IgD-negative memory B cell (primary cell): ENCODE measurements at places on chromosomes 4 and X. TPM values are rescaled to one million over a fixed set of nuclear protein-coding genes. Genes with fewer than 3 reads are reported as not detected.

ETNPPL gene
- not detected for polyA plus RNA-seq

MAGEA9B gene
- 0.46 TPM for polyA plus RNA-seq

PGAM4 gene
- polyA plus RNA-seq, result not detected

VGLL1 gene
- polyA plus RNA-seq, result not detected

GLRA2 gene
- not detected for polyA plus RNA-seq

FAM47A gene
- polyA plus RNA-seq, result not detected

PHEX gene
- polyA plus RNA-seq, result 0.11 TPM

EXOC1 gene
- polyA plus RNA-seq, result 13.2 TPM

NOX1 gene
- not detected for polyA plus RNA-seq

TEX11 gene
- polyA plus RNA-seq, result not detected

ESX1 gene
- not detected for polyA plus RNA-seq

ZBTB49 gene
- 7.8 TPM for polyA plus RNA-seq

PDCL2 gene
- polyA plus RNA-seq, result not detected

CLDN34 gene
- polyA plus RNA-seq, result not detected

MAGEA9 gene
- not detected for polyA plus RNA-seq

VSIG4 gene
- polyA plus RNA-seq, result not detected

CACNA1F gene
- polyA plus RNA-seq, result not detected

ZDHHC15 gene
- not detected for polyA plus RNA-seq

POF1B gene
- polyA plus RNA-seq, result 3.9 TPM

DGAT2L6 gene
- polyA plus RNA-seq, result not detected

CFAP299 gene
- polyA plus RNA-seq, result not detected

ABRAXAS1 gene
- polyA plus RNA-seq, result 7.6 TPM

SMIM31 gene
- not detected for polyA plus RNA-seq

PCDH11X gene
- not detected for polyA plus RNA-seq
